ENCODE measurements at places on chromosomes 11 and 22.

DNA sequence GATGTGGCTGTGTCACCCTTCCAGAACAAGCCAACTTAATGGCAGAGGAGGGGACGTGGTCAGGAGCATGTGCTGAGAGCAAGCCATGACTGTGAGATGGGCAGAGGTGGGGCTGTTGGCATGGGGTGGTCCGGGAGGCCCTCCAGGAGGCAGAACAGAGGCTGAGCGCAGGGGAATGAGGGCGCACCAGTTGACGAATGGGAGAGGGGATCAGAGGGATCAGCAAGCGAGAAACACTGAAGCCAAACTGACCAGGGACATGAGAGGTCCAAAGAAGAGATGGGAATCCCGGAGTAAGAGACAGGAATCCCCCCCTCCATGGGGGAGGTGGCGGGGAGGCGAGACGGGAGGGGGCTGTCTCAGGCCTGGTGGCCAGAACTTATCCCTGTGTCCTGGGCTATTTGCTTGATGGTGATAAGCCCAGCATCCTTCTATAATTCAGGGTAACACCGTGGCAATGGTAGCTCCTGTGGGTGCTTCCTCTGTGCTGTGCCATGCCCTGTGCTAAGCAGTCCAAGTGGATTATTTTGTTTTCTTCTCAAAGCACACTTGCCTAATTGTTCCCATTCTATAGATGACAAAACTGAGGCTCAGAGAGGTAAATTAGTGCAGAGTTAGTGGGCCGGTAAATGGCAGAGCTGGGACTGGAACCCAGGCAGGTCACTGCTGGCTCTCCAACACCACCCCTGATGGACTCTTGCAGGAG lies 83.4 kb upstream of the SHISAL1 start:
- no peak for DNase-seq

- no peak for DNase-seq
These were observed 147.8 kb downstream of the PKNOX2 start for GRCh38 chr11:125312391-125312790.

GRCh38 chr11:65899356-65900124 lies 648 bp downstream of the FOSL1 start:
- peak; percentile 90 for DNase-seq

DNA sequence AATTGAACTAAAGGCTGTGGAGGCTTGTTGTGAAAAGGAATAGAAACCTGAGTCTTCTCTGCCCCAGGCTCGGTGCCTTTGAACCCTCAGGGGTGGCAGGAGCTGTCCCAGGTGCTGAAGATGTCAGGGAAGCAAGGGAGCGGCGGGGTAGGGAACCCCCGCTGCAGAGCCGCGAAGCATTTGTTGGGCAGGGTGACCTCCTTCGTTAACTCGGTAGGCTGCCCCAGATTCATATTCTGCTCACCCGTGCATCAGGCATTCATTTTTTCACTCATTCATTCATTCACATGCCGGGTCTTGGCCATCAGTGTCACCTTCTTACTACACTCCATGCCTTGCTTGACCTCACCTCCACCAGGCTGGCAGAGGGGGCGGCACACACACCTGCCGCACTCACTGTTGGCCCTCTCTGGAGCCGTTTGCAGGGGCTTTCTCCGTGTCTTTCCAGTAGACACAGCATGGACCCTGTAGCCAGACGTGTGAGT lies 618.9 kb downstream of the BRD1 start:
- DNase-seq: no peak

DNA sequence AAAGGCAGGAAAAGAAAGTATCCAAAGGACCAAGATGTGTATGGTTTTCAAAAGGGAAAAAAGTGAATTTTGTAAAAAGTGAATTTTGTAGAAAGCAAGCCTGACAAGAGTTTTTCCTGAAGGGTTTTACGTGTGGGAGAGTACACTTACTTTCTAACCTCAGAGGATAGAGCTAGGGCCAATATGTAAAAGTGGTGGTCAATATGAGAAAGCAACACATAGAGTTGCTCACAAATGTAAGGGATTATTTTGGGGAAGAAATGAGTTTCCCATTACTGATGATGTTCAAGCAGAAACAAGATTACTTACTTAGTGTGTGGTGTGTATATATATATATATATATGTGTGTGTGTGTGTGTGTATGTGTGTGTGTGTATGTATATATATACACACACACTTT lies 162.5 kb downstream of the SWAP70 start:
- no peak for DNase-seq

- DNase-seq: no peak
These were observed 98.6 kb downstream of the YAP1 start for GRCh38 chr11:102208835-102209234.

- DNase-seq: no peak
These were observed at the start of gene ACCSL for GRCh38 chr11:44047931-44048431. Gene ACCSL (plus strand): TSS chr11:44047981. CDS start chr11:44048037, 56 bp downstream.

- no peak for DNase-seq
These were observed 52.3 kb upstream of the OR5P2 start for GRCh38 chr11:7849018-7849417.

- DNase-seq: peak; percentile 55
These were observed 1.4 kb upstream of the NEFH start for GRCh38 chr22:29478326-29479276.

DNA sequence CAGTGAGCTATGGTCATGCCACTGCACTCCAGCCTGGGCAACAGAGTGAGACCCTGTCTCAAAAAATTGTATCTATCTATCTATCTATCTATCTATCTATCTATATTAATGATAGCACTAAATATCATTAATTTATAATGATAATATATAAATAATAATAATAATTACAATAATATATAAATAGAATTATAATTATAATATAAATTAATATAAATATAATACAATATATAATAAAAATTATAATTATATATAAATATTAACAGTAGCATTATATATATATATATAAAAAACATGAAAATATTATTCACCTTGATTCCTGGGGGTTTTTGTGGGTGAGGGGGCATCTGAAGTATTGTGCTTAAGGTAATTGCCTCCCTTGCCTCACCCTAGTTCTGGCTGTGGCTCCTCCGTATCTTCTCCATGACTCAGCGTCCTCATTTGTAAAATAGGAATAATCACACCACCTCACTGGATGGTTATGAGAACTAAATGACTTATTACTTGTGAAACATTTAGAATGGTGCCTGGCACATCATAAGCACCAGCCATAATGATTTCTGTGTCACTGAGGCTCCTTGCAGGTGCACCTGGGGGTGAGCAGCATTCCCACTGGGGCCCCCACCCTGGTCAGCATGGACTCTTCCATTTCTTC lies 18.8 kb downstream of the RASD2 start:
- DNase-seq: no peak

DNA sequence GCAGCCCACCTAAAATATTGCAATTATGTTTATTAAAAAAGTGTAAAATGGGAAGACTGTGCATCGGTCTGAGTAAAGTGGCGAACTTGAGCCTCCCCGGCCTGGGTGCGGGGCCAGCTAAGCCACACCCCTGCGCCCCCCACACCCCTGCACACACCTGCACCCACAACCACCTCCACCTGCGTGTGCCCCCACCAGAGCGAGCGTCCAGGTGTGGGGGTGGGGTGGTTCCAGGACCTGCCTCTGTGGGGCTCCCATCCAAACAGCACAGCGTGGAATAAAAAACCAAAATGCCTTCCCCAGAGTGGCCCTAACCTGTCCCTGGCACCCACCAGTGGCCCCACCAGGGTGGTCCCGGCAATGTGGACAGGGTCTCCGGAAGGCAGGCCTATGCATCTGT lies 30.1 kb upstream of the CARS1 start:
- no peak for DNase-seq

GRCh38 chr22:45319324-45319685 lies 9.6 kb downstream of the FAM118A start:
- no peak for DNase-seq

DNA sequence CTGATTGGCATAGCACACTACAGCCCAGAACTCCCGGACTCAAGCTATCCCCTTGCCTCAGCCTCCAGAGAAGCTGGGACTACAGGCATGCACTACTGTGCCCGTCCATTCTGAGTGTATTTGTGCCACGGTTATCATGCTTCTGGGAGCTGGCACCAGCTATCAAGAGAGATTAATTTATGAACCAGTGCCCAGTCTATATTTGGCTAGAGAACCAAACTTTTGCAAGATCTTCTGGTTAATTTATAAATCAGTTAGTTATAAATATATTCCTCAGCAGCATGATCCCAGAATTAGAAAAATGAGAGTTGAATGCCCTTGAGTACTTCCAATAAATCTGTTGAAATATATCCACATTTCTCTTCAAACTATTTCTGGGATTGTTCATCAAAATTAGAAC lies 67.5 kb upstream of the OR5AN1 start:
- DNase-seq: no peak

- no peak for DNase-seq
These were observed 2.1 kb upstream of the ATF4 start for GRCh38 chr22:39518144-39518786.

DNA sequence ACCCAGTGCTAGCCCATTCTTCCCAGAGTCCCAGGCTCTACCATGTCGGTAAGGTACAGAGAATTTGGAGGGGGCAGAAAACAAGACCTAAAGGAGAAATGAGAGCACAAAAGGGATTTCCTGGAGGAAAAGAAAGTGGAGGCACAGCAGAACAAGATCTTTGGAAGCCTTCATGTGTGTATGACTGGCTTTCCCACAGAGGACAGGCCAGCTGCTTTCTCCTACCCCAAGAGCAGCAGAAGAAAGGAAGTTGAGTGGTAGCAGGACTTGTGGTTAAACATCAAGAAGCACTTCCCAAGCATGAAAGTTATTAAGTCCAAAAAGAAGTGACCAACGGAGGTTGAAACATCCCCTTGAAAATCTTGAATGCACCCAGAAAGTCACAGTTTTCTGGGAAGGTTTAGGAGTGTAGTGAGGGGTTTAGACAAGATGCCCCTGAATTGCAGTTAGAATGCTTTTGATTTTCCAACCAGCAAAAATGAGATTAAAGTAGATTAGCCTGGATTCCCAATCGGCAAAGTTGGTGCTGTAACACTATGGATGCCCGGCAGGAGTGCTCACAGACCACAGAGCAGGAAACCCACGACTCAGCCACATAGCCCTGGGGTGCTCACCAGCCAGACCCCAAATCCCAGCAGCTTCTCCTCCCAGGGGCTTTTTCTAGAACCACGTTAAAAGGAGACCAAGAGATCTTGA lies 608 bp downstream of the TMPRSS13 start:
- no peak for DNase-seq

- DNase-seq: no peak
These were observed 3.3 kb upstream of the ANKRD13D start for GRCh38 chr11:67285541-67286498.

GRCh38 chr11:13261591-13262061 lies 16.0 kb upstream of the BMAL1 start:
- no peak for DNase-seq

GRCh38 chr11:132453406-132453805 lies 1078.9 kb downstream of the OPCML start:
- DNase-seq: no peak

- DNase-seq: peak; percentile 53
These were observed 237.4 kb downstream of the TTC28 start for GRCh38 chr22:28442264-28442710.

- DNase-seq: no peak
These were observed 14.1 kb downstream of the ANKK1 start for GRCh38 chr11:113401718-113402117.

DNA sequence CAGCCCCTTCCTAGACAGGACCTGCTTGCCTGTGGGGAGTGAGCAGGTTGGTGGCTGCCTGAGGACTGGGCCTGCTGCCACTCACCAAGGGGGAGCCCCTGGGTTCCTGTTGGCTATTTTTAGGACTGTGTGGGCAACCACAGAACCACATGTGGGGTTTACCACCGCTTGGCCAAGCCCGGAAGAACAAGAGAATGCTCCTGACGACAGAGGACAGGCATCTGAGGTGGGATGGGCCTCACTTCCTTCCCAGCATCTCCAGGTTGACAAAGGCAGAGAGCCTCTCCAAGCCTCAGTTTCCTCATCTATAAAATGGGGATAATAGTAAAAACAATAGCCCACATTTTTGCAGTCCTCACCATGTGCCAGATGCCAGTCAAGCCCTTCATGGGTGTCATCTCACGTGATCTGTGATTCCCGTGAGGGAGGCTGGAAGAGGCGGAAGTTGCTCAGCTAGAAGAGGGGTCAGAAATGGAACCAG lies 43.6 kb downstream of the LRRC32 start:
- DNase-seq: no peak

- DNase-seq: no peak
These were observed 101.9 kb downstream of the MICAL2 start for GRCh38 chr11:12212174-12212820.
